Activated CD8-positive, alpha-beta memory T cell treated with anti-CD3 and anti-CD28 coated beads for 24 hours (primary cell): ENCODE measurements at places on chromosomes 2 and 18.

DNA sequence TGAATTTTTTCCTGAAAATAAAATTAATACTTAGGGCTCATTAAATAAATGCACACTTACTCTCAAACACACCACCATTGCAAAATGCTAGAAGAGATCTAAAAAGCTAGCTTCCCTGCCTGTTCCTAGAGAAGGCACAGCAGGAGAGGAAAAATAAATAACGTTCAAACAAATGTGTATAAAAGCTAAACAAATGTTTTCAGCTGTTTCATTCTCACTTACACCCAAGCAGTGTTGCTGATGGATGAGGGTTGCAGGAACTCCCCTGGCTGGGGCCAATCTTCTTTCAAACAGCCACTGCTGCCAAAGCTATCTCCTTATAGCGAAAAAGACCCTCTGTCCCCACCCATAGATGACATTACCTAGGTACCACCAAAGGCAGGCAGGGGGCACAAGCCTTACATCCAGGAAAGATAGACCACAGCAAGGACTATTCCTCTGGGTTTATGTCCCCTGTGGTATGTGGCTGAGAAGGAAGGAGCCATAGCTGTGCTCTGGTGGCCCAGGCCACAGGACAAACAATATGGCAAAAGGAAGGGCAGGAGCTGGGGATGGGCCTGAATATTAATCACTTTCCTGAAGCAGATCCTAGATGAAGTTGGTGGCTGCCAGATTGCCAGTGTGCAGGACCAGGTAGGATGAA, 214.6 kb downstream of the TTC32 start:
- DNase-seq: no peak

- DNase-seq: no peak
Observed at GRCh38 chr2:190582019-190582418, 47.5 kb upstream of the NEMP2 start.

DNA sequence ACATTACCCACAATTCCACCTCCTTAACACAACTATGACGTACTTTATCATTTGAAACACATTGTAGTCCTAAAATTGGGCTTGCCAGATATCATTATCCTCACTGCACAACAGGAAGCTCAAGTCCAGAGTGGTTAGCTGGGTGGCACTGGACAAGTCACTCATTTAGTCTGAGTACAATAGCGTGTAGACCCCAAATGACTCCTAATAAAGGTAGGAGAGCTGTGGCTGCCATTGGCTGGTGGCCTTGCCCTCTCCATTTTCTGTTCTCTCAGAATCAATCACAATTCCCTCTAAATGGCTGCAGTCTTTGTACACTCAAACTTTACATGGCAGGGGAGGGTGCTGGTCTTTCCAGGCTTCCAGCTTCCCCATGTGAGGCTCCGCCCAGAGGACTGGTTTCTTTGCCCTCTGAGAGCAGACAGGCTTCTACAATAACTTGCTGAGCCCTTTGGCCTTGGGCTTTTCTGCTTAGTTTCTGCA, 11.7 kb downstream of the PSTPIP2 start:
- DNase-seq: peak; percentile 30

GRCh38 chr2:239057533-239057932, 209.6 kb downstream of the TWIST2 start:
- no peak for DNase-seq

- no peak for DNase-seq
Observed at GRCh38 chr2:128366713-128367511, 48.2 kb upstream of the HS6ST1 start.

GRCh38 chr2:74777161-74777900, 56.6 kb upstream of the HK2 start:
- no peak for DNase-seq

GRCh38 chr2:107062173-107062572, 176.2 kb upstream of the ST6GAL2 start:
- DNase-seq: no peak

GRCh38 chr18:50961974-50962373, 5.9 kb upstream of the ELAC1 start:
- no peak for DNase-seq

GRCh38 chr2:199446996-199447576, 10.7 kb downstream of the SATB2 start:
- no peak for DNase-seq

GRCh38 chr2:232319067-232319802, 59.3 kb upstream of the ALPP start:
- peak; percentile 56 for DNase-seq

- no peak for DNase-seq
Observed at GRCh38 chr2:240520130-240520973, 37.4 kb downstream of the ANKMY1 start.

- no peak for DNase-seq
Observed at GRCh38 chr2:140892436-140892835, 1238.4 kb downstream of the LRP1B start.

DNA sequence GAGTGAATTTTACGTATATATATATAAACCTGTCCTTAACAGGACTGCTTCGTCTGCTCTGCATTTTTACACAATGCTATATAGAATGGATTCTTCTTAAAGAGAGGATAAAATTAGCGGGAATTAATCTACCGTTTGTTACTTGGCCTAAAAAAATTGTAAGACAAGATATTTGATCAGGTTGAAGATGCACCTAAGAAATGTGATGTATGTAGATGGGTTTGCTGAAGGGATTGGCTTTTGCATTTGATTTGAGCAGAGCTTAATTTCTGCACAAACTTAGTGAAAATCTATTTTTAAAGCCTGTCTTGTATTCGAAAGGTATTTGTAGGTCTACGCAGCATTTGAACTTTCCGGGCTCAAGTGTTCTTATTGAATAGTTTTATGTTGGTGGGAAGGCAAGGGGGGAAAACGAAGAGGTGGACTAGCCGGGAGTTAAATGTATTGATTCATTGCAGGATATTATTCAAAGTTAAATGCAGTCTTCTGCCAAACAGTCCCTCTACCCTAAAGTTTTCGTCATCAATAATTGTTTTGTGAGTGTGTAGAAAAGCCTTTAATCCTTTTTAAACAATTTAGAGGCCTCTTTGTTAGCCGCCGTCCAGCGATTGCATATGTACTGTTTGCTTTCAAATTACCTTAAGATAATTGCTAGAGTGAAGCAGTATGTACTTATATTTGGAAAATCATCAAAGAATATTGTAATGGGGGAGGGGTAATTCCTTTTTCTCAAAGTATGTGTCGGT, 1.2 kb downstream of the PPP1CB start:
- DNase-seq: no peak

- no peak for DNase-seq
Observed at GRCh38 chr2:138132108-138132507, 167.8 kb downstream of the HNMT start.

DNA sequence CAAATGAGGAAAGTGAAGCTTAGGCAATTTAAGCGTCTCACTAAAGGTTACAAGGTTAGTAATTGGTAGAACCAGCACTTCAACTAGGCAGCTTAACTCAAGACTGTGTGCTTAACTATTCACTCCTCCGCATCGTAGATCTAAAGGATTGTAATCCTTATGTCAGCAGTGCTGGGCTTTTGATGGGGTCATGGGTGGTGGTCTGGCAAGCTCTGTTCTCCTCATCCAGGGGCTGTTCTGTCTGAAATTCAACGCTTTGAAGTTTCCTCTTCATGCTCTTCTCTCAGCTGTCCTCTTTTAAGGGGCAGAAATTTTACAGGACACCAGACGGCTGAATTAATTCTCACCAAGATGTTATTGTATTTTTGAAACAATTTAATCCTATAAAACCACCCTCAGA, 165.5 kb upstream of the FAM98A start:
- no peak for DNase-seq

DNA sequence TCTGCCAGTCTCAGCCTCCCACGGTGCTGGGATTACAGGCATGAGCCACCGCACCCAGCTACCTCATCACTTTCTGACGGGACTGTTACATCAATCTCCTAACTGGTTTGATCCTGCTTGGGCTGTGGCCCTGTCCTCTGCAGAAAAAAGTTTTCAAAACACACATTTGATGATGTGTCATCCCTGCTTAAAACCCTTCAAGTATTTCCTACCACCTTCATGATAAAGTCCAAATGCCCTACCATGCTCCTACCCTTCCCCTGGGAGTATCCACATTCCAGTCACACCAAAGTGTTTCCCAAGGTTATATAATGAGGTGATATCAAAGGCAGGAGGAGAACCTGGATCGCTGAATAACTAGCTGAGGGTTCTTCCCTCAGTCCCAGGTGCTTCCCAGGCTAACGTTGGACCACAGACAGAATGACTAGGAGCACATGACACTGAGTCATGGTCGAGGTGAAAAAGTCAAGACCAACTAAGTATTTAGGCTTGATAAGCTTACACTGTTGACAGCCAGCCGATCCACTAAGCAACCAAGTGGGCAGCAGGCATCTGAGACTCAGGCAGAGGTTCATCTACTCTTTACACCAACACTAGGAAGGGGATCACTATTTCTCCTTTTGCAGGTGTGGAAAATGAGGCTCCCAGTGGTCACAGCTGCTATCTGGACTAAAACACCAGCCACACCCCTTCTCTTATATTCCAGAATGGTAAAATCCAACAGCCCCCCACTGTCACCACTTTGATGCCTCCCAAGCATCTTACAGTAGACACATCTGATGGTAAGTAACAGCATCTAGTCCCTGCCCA, 31.8 kb downstream of the CYRIA start:
- no peak for DNase-seq

- no peak for DNase-seq
Observed at GRCh38 chr2:221569871-221570270, 2.2 kb downstream of the EPHA4 start.

- DNase-seq: peak; percentile 81
Observed at GRCh38 chr2:25822190-25823117, 55.8 kb downstream of the ASXL2 start.

DNA sequence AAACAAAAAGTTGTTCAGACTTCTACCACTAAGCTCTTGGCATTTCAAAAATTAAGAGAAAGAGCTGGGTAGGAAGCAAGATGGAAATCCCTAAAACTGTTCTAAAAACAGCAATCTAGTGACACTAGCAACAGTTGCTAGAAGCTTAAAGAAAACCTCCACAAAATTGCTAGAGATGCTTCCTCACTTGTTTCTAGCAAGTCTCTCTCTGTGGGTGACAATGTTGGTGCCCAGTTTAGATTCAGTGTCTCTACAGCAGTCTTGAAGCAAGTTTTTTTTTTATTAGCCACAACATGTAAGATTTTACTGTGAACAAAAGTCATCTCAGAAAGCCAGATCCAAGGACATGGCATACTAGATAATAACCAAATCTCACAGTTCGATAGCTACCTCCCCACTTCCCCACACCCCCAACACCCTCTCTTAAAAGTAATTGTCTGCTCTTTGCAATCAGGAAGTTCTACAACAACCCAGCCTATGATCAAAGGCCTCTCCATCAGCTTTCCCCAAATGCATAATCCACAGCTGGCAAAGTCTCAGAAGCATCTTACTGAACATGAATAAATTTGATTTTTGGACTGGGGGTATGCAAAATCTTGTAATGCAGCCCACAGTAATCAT, 70.0 kb downstream of the ANKRD44 start:
- DNase-seq: no peak

- DNase-seq: no peak
Observed at GRCh38 chr18:78813936-78814710, 165.5 kb upstream of the SALL3 start.

DNA sequence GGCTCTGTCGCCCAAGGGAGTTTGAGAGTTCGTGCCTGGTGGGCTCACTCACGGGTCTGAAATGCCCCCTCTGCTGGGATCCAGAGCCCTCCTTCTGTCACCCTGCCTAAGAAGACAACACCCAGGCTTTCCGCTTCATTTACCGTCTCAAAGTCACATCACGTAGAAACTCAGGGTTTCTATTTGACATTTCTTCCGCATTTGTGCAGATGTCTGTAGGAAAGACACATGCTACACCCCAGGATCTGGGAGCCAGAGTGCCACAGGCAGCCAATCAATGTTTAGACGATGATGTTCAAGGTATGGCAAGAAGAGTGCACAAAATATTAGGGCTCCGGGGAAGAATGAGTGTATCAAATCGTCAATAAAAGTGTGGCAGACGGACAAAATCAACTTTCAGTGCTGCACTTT, 24.4 kb upstream of the ACKR3 start:
- DNase-seq: no peak

GRCh38 chr2:47437287-47437686, 34.3 kb downstream of the MSH2 start:
- DNase-seq: no peak
